Activated naive CD8-positive, alpha-beta T cell treated with anti-CD3 and anti-CD28 coated beads, Interleukin-2, amount 50 U/mL, for 24 hours (primary cell): ENCODE measurements at places on chromosomes 4 and X.

- DNase-seq = no peak
Observed at GRCh38 chrX:63664083-63664482, 120.9 kb downstream of the ARHGEF9 start.

DNA sequence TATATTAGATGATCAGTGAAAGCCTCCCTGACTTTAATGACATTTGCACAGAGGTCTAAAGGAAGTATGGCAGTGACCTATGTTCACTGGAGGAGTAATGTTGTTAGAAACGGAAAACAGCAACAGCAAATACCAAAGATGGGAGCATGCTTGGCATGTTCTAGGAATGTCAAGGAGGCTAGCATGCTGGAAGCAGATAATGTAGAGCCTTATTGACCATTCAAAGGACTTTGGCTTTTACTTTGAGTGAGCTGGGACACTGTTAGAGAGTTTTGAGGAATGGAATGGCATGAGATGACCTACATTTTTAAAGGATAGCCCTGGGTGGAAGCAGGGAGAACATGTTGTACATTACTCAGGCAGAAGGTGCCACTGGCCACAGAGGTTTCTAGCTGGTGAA, 6.0 kb downstream of the RPA4 start:
- no peak for DNase-seq

DNA sequence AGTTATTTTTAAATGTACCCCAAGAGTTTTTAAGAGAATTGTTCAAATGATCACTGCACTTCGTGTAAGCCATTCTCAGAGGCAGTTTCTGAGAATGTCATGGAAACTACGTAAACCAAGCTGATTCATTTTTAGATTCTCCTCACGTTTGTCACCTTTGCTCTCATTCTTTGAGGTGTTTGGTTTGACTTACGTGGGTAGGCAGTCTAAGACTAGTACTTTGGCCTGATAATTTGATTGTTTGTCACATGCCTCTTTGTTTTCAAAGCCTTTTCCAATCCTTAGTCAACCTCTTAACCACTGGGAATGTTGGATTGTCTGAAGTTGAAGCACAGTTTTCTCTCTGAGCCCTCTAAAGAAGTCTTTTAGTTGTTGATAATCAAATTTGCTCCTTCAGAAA, 10.5 kb downstream of the SEPTIN11 start:
- no peak for DNase-seq

- no peak for DNase-seq
Observed at GRCh38 chr4:143133977-143134376, 50.7 kb upstream of the USP38 start.

DNA sequence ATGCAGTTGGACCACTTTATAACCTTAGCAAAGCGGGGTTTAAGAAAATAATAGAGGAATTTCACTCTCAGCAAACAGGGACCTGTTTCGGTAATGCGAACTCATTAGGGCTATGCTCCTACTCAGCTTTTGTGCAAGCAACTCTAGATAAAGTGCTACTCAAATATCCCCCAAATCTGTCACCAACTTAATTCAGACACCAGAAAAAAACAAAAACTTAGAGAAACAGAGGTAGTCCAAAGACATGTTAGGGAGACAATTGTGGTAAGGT, 123.0 kb downstream of the CAMK2D start:
- no peak for DNase-seq

GRCh38 chr4:7783541-7783940, 156.1 kb downstream of the AFAP1 start:
- DNase-seq = no peak

- no peak for DNase-seq
Observed at GRCh38 chr4:165364452-165365080, 14.2 kb upstream of the CPE start.

GRCh38 chr4:153976954-153977353, 188.1 kb upstream of the SFRP2 start:
- DNase-seq = no peak

DNA sequence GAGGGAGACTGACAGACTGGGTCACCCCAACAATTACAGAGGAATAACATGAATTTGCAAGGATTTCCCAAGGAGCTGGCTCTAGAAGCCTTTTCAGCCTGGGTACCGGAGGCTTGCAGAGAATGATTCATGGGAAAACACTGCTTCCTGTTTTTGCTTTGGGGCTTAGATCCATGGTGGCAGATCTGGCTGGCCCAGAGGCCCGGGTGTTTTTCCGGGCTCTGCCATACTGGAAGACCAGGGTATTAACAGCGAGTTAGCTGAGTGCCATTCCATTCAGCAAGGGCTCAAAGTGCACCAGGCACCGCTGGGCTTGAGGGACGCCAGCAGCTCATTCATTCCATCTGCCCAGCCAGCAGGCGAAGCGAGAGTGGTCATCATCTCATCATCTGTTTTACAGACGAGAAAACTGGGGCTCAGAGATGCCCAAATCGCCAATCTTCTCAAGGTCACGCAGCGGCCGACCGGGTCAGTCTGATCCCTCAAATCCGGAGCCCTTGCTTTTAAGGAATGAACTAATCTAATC, 1.3 kb downstream of the WDR1 start:
- no peak for DNase-seq

DNA sequence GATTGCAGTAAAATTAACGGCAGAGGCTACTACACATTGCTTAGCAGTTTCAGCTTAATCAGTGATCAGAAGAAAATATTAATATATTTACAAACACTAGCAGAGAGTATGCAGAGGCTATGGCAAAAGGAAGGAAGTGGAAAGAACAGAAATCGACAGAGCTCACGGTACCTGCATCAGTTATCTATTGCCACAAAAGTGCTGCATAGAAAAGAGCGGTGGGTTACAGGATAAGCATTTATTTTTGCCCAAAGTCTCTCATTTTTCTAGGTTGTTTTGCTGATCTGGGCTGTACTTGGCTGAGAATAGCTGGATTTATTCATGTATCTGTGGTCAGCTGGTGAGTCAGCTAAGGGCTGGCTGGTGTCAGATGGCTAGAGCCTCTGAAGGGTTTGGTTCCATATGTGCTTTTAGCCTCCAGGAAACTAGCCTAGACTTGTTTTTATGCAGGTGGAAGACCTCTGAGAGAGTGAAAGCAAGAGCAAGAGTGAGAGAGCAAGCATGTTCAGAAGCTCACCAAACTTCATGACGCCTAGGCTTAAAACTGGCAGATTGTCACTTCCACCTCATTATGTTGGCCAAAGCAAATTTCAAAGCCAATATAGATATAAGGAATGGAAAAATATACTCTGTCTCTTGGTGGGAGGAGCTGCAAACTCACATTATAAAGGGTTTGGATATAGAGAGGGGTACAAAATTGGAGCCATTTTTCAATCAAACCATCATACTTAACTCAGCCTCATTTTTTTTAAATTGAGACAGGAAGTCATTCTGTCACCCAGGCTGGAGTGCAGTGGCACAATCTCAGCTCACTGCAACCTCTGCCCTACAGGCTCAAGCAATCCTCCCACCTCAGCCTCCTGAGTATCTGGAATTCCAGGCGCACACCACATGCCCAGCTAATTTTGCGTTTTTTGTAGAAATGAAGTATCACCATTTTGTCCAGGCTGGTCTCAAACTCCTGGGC, 153.2 kb upstream of the RPL34 start:
- DNase-seq = no peak

DNA sequence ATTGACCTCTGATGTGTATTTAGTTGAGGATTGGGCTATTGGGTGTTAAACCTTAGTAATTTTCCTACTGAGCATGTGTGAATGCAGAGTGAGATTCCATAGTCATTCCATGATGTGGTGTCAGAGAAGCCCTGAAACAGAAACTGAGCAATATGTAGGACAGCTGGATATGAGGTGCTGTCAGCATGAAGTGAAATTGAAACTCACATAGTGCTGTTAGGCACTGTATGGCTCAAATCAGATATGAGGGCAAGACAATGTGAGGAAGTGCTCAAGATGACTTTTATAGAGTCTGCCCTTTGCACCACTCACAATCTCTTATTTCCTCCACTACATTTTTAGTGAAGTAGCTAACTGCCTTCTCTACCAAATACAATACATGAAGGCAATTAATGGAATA, 188.3 kb downstream of the SH3BGRL start:
- no peak for DNase-seq

GRCh38 chrX:19866626-19867410, 20.6 kb downstream of the SH3KBP1 start:
- DNase-seq = no peak

DNA sequence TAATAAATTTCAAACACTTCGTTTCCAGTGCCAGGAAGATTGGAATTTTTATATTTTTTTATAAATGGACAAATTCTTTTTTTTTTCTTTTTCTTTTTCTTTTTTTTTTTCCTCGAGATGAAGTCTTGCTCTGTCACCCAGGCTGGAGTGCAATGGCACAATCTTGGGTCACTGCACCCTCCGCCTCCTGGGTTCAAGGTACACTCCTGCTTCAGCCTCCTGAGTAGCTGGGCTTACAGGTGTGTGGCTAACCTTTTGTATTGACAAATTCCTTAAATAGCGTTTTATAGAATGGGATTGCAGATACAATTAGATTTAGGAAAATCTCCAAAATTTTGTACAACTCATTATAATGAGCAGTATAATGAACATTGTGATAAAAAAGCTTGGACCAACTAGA, 328.9 kb downstream of the ARHGAP24 start:
- DNase-seq = no peak

DNA sequence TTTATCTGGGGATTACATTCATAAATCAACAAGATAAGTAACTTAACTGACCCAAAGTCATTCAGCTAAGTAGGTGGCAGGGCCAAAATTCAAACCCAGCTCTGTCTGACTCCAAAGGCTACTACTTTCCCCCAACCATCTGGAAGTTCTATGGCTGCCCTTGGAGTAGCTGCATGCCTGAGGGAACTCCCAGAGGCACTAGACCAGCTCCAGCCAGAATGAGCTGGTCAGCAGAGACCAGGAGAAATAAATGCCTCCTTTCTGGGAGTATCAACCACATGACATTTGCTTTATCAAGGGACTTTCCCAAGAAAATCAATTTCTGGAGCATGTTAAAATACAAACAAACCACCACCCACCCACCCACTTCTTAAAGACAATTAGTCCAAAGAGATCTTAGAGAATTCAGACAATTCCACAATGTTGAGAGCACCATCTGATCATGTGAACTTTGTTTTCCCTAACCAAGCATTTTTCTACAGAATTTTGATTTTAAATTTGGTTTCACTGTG, 180.5 kb downstream of the EFHC2 start:
- DNase-seq = no peak

DNA sequence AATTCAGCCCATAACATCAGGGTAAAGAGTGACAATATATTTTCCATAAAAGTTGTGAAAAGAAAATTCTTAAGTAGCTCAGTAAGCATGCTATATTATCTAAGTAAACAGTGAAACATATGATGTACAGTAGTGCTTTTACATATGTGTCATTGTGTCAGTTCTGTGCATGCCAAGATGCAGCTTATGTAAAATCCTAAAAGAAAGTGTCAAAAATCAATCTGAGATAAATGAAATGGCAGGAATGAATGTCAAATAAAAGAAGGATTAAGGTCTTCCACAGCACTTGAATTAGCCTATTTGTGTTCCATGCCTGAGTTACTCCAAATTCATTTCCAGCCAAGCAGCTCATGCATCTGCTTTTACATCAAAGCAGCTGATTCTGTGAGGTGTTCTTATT, 452.7 kb upstream of the HS3ST1 start:
- DNase-seq = no peak

DNA sequence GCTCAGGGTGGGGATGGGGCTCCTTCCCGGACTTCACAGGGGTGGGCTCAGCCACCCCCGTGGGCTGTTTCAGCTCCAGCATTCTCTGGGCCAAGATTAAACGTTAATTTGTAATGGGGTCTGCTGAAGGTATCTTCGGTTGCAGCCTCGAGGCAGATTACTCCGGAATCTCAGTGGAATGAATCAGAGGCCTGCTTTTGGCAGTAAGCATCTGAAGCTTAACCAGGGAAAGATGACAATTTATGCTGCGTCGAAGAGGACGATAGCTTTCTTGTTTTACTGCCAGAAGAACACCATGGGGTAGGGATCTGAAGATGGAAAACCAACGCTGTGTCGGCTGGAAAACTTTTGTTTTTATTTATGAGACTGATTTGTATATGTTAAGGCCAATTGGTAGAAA, 129.2 kb upstream of the MSX1 start:
- no peak for DNase-seq

GRCh38 chrX:153820601-153821000, 9.7 kb downstream of the PDZD4 start:
- DNase-seq = no peak

GRCh38 chrX:101385795-101386541, at the start of gene BTK:
Gene BTK (minus strand): TSS chrX:101386191. CDS start chrX:101375284, 10,907 bp downstream.
- no peak for DNase-seq

GRCh38 chrX:2823795-2824386, 4.8 kb upstream of the GYG2 start:
- no peak for DNase-seq

- no peak for DNase-seq
Observed at GRCh38 chr4:3472411-3473141, 9.5 kb downstream of the DOK7 start.
